ENCODE measurements at places on chromosomes 12 and 14. TPM values are rescaled to one million over a fixed set of nuclear protein-coding genes. Genes with fewer than 3 reads are reported as not detected.

CLEC7A gene
- total RNA-seq, result 27.7 TPM

GRCh38 chr12:92010853-92011701 is 134.6 kb downstream of the BTG1 start:
- DNase-seq, result no peak

- DNase-seq, result no peak
Measured at GRCh38 chr14:104967386-104968152, 10.6 kb downstream of the AHNAK2 start.

ADCY4 gene
- total RNA-seq, result 59.6 TPM

PTPN6 gene
- total RNA-seq, result 47.2 TPM

TSHR gene
- 0.39 TPM for total RNA-seq

All from mesenteric fat pad (tissue), 1 donor.